ENCODE measurements at places on chromosomes 1 and 21.

DNA sequence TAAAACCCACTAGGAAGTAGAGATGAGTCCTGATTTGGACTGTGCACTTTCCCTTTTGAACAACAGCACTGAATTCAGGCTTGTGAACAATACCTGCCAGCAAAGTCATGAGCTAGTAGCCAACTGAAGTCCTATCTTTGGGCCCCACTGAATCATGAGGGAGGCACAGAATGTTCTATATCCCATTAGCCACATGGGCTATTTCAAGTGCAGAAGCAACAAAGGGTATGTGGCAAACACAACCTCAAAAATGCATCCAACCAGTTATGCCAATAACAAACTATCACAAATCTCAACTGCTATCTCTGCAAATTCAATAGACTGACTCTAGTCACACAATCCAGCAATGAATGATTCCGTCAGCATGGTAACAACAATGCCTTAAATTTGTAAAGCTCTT is 276.0 kb downstream of the MRPL39 start:
- ATAC-seq, result no peak

DNA sequence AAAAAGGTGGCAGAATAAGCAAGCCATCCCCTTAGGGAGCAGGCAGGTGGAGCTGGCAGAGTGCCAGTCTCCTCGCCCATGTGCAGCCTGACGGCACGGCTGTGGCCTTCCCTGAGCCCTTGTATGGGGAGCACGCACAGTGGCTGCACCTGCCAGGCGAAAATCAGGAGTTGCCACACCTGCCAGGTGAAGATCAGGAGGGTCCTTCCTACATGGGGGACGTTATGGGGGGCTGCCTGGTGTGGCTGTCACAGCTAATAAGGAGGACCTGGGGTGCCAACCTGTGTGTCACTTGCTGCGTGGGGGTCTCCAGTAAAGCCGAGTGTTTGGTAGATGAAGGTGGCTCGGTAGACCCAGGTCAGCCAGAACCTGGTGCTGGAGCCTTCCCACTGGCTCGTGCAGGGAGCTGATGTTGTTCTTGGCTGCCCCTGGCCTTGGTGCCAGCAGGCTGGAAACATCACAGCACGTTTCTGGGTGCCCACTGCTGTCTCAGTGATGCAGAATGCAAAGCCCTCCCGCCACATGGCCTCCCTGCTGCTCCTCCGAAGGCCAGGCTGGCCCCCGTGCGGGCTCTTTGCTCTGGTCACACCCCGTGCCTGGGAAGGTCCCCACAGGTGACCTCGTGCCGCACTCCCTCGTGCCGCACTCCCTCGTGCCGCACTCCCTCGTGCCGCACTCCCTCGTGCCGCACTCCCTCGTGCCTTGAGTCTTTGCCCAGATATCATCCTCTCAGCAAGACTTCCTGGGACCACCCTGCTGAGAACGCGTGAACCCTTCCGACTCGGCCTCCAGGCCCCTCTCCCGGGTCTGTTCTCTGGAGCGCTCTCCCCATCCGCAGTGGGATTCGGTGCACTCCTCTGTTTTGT is 55.4 kb downstream of the SLC37A1 start:
- ATAC-seq, result no peak

- ATAC-seq, result no peak
Observed at GRCh38 chr1:94773296-94773809, 46.8 kb upstream of the SLC44A3 start.

DNA sequence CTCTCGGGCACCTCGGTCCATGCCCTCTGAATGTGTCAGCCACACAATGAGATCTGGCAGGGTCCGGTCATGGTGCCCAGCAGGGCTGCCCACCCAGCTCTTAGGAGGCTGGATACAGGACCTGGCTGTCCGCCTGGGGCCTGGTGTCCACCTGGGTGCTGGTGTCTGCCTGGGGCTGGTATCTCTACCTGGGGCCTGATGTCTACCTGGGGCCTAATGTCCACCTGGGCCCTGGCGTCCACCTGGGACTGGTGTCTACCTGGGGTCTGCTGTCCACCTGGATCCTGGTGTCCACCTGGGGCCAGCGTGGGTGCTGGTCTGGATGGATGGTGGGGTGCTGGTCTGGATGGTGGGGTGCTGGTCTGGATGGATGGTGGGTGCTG is 45.1 kb upstream of the ACTRT2 start:
- ATAC-seq, result no peak

GRCh38 chr21:25560891-25561290 is 46.4 kb downstream of the MRPL39 start:
- no peak for ATAC-seq

GRCh38 chr1:107748531-107748930 is 216.4 kb downstream of the VAV3 start:
- 0 out of 3 replicates have a peak, but pooled peaks have one; percentile 43 for ATAC-seq

- no peak for ATAC-seq
Observed at GRCh38 chr1:53625766-53626520, 113.0 kb downstream of the GLIS1 start.

GRCh38 chr1:9297831-9298230 is 5.1 kb downstream of the SPSB1 start:
- ATAC-seq, result no peak

GRCh38 chr1:225681231-225681630 is 28.3 kb upstream of the ENAH start:
- no peak for ATAC-seq

DNA sequence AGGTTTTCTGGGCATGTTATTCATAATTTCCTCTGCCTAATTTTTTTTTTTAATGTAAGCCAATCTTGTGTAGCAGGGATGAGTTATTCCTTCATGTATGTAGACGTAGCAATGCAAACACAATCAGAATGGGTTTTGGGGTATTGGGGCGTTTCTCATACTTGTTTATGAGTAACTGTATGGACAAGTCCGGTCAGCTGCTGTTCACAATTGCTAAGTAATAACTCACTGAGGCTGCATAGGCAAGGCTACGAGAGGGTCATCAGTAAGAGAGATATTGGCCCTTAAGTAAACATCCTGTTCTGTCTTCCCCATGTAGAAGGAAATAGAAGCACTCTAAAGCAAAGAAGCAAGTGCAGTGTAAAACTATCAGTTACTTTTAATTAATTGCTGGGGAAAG is 9.5 kb upstream of the TARS2 start:
- ATAC-seq, result peak; percentile 21
